T-helper 1 cell (primary cell): ENCODE measurements at places on chromosomes 7 and 10.

GRCh38 chr7:618539-619367 is 99.1 kb upstream of the PDGFA start:
- DNase-seq: peak; percentile 58

DNA sequence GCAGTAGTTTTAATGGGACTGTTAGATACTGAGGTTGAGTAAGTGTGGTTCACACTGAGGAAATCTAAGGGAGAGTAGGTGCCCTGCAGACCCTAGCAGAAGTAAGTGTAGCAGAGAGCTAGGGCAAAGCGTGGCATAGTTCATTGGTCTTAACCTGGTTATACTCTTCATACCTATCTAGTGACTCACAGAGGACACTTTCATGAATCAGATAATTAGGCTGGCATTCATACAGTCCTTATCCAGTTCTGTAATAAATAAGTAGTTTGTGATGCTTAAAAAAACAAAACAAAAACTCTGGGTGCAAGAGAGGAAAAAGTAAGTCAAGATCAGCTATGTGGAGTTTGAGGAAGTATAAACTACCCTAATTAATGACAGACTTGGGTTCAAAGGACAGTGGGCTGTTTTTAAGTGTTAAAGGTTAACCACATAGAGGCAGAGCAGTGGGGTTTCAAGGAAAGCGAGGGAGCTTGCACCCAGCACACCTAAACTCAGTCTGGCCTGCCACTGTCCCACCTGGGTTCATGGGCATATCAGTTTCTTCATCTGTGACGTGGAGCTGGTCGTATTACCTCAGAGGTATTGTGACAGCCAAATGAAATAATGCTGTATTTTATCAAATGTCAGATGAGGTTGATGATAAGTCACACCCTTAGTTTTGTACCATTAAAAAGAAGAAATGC is 27.1 kb downstream of the LMTK2 start:
- no peak for DNase-seq

DNA sequence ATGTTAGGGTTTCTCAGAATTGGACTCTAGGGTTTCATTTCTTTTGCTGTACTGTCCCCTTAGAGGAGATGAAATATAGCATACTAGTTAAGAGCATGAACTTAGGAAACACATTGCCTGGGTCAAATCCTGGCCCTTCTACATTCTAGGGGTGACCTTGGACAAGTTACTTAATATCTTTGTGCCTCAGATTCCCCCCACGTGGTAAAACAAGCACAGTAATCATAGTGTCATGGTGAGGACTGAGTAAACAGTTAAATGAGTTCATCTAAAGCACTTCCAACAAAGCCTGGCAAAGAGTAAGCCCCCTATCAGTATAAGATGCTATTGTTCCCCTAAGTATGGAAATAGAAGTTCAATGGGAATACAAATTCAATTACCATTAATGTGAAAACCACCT is 5.1 kb downstream of the DPY19L1 start:
- no peak for DNase-seq

DNA sequence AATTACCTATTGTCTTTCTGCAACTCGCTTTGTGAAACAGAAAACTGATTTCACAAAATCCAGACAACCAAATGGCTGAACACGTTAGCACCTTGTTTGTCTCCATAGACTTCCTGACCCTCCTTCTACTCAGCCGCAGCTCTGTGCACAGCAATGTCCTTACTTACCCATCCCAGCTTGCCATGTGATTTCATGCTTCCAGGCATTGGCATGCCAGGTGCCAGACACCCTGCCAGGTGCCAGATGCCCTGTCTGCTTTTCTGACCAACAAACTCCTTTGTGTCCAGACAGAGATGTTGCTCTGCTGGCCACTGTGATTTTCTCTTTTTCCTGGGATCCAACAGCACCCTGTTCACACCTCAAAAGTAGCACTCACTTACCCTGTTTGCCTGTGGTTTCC is 16.1 kb upstream of the FAM170B start:
- DNase-seq: no peak

DNA sequence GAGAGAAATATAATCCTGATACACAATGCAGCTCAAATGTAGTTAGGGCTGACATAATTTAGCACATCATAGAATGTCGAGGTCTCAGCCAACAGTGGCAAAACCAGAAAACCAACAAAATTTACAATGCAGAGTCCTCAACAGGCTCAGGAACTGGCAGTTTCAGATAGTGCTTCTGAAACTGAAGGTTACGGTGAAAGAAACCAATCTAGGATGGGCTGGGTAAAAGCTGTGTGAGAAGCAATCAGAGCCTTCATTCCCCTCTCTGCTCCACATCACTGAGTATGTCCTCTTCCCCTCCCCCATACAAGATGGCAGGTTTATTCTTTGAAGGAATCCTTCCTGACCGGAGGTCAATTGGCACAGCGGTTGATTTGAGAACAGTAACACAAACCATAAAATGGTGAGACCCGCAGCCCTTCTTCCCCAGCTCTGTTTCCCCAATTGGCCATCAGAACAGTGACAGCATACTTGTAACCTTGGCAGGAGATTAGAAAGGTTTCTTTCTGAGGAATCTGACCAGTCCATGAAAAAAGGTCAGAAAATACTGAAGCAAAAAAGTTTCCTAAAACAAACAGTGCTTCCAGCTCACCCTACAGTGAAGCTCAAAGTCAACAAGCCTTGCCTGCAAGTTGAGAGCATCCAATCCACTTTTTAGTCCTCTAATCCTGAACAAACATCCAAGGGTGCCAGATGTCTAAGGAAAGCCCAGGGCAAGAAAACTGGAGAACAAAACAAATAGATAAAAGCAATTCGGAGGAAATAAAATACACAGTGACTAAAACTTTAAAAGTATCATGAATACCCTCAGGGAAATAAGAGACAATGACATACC is 53.9 kb upstream of the IL6 start:
- DNase-seq: no peak

- no peak for DNase-seq
Observed at GRCh38 chr7:131219312-131220041, 108.2 kb upstream of the MKLN1 start.

DNA sequence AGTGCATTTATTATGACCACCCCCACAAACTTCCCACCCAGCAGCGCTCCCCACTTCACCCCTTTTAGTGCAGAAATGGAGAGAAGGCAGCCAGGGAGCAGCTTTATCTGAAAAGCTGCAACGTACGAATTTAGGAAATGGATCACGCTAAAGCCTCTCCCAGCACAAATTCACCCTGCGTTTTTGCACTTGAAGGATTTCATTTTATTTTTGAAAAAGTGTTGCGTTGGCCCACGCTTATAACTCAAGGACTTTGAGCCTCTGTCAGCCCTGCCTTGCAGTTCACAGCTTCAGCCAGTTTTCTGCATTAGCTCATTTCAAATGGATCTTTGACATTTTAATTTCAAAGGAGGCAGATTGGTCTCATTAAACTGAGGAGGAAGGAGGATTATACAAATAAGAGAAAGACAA is 556.1 kb downstream of the KCNMA1 start:
- no peak for DNase-seq

DNA sequence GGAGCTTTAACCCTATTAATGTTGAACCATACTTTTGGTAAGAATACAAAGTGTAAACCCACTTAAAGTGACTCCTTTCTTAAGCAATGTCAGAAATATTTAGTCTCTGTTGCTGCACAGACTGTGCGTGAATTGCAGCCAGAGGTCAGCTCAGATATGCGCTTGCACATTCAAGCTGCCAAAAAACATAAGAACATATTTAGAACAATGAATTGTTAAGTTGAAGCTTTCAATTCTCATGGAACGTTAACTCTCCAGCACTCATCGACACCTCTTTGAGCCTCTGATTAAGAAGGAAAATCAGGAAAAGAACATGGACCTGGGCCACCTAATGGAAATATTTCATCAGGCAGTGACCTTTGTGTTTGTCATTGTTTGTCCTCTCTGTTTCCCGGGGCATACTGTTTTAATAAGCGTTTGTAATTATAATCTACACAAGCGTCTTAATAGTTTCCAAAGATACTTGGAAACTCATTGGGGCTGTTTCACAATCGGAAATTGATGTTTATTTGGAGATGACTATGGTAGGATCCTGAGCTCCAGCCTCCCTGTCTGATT is 193.0 kb upstream of the CELF2 start:
- DNase-seq: no peak

- no peak for DNase-seq
Observed at GRCh38 chr7:34332006-34332405, 326.0 kb upstream of the NPSR1 start.

- no peak for DNase-seq
Observed at GRCh38 chr7:45662018-45662417, 87.8 kb downstream of the ADCY1 start.

GRCh38 chr10:98745645-98746044 is 298.9 kb upstream of the HPS1 start:
- DNase-seq: no peak

GRCh38 chr7:25180592-25180923 is 47.7 kb downstream of the NPVF start:
- DNase-seq: no peak

- DNase-seq: no peak
Observed at GRCh38 chr7:45268013-45268412, 110.4 kb downstream of the RAMP3 start.

DNA sequence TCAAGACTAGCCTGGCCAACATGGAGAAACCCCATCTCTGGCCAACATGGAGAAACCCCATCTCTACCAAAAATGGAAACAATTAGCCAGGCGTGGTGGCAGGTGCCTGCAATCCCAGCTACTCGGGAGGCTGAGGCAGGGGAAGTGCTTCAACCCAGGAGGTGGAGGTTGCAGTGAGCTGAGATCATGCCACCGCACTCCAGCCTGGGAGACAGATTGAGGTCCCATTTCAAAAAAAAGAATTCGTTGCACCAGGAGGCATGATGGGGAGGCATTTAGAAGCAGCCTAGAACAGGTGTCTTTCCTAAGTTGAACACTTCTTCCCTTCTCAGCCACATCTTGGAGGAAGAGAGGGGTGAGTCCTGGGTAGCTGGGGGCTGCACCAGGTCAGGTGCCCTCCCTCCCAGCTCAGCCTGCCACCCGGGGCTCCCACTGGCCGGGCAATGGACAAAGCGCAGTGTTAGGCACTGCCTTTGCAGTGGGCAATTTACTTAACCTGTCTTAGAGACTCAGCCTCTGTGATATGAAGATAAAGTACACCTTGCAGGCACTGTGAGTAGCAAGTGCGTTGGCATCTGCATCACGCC is 726.8 kb downstream of the PARD3 start:
- no peak for DNase-seq

DNA sequence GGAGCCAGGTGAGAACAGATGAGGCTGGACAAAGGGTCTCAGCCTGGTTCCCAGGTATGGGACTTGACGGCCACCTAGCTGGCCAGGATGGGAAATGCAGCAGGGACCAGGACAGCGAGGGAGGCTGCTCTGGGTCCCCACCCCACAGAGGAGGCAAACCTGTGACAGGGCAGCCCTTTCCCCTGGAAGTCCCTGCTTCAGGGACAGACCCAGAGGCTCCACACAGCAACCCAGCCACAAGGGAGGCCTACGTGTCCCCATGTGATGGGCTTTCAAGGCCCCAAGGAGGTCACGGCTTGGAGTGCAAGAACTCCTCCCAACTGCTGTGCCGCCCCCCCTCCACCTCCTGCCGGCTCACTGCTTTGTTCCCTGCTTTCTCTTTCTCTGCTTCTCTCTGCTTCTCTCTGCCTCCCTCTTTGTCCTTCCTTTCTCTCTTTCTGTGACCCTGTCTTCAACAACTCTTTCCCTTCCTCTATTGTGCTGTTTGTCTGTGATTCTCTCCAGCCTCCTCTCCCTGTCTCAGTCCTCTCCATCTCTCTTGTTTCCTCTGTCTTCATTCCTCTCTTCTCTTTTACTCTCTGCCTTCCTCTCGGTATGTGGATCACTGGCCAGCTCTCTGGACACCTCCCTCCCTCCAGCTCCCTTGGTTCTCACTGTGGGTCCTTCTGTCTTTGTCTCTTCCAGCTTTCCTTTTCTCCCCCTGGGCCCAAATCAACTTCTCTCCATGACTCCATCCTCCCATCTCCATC is 9.6 kb upstream of the EIF5AL1 start:
- DNase-seq: no peak

- no peak for DNase-seq
Observed at GRCh38 chr7:138854115-138854645, 56.2 kb upstream of the ATP6V0A4 start.

- DNase-seq: no peak
Observed at GRCh38 chr10:129442866-129443265, 24.2 kb upstream of the MGMT start.

DNA sequence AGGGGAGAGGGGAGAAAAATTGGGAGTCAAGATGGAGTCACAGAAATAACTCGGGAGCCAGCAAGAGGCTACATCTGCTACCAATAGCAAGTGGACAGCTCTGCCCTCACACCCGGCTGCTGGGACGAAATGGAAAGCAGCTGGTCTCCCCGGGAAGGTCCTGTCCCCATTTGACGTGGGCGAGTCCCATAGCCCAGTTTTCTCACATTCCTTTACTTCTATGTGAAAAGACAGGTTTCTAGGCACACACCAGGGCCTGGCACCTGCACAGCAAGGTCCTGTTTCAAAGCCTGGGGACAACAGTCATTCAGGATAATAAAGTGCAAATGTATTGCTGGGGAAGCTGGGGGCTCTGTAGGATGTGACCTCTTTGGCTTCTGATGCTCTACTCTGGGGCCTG is 162.6 kb downstream of the OAT start:
- no peak for DNase-seq

- no peak for DNase-seq
Observed at GRCh38 chr7:22548313-22548712, 48.3 kb upstream of the STEAP1B start.

- no peak for DNase-seq
Observed at GRCh38 chr10:89153116-89153515, 54.0 kb downstream of the CH25H start.

GRCh38 chr7:98922392-98923187 is 44.3 kb downstream of the TRRAP start:
- DNase-seq: no peak

- DNase-seq: no peak
Observed at GRCh38 chr10:119020627-119020946, 8.9 kb upstream of the NANOS1 start.

GRCh38 chr10:101189461-101190401 is 39.5 kb downstream of the LBX1 start:
- DNase-seq: no peak

GRCh38 chr10:4931587-4931986 is 31.6 kb upstream of the AKR1C1 start:
- DNase-seq: no peak

DNA sequence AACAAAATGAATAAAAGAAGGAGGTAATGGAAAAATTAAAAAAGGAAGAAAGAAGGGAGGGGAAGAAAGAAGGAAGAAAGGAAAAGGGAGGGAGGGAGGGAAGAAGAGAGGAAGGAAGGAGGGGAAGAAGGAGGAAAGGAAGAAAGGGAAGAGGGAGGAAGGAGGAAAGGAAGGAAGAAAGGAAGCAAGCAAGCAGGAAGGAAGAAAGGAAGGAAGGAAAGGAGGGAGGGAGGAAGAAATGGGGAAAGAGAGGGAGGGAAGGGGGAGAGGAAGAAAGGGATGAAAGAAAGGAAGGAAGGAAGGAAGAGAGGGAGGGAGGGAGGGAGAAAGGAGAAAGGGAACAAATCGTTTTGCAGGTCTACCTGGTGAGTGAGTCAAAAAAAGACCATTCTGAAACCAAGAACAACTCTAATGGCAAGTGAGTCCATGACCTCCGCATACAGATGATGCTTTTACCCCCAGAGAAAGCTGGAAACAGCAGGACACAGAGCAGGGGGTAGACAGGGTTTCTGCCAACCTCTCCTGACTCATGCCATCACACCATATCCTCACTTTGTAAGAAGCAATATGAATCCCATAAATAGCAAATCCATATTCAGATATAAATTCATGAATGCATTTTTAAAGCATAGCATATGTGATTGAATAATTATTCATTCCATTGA is 1112.9 kb upstream of the AUTS2 start:
- no peak for DNase-seq

- peak; percentile 45 for DNase-seq
Observed at GRCh38 chr10:110008518-110009339, 945 bp downstream of the ADD3 start.

GRCh38 chr7:23383225-23383624 is 84.1 kb downstream of the MALSU1 start:
- no peak for DNase-seq
